Left ventricle myocardium superior (tissue), 1 donor: ENCODE measurements at places on chromosomes 16 and 17.

GRCh38 chr17:76182016-76182764 is 41.1 kb upstream of the FOXJ1 start:
- peak; percentile 90 for DNase-seq

DNA sequence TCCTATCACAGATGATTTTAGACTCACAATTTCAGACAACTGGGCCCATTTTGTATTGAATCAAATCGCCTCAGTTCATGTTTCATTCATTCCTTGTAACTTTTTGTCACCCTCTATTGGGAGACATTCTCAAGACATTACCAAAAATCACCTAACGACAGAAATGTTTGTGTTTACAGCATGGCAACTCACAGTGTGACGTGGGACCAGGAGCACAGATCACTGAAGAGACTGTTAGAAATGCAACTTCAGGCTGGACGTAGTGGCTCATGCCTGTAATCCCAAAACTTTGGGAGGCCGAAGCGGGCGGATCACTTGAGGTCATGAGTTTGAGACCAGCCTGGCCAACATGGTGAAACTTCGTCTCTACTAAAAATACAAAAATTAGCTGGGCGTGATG is 249.6 kb downstream of the NTN1 start:
- DNase-seq = no peak

- DNase-seq = no peak
Observed at GRCh38 chr17:34530918-34531317, 48.5 kb upstream of the TMEM132E start.

- no peak for DNase-seq
Observed at GRCh38 chr17:55495239-55495638, 16.0 kb downstream of the SMIM36 start.

- no peak for DNase-seq
Observed at GRCh38 chr17:64234961-64235360, 28.1 kb downstream of the TEX2 start.
